NCI-H82 (cell line): ENCODE measurements at places on chromosomes 2 and 18.
A peak's percentile ranks its signal among the peaks of the same experiment; 100 is the strongest.

- no peak for DNase-seq
Measured at GRCh38 chr2:27762951-27763906, 8.3 kb upstream of the MRPL33 start.

DNA sequence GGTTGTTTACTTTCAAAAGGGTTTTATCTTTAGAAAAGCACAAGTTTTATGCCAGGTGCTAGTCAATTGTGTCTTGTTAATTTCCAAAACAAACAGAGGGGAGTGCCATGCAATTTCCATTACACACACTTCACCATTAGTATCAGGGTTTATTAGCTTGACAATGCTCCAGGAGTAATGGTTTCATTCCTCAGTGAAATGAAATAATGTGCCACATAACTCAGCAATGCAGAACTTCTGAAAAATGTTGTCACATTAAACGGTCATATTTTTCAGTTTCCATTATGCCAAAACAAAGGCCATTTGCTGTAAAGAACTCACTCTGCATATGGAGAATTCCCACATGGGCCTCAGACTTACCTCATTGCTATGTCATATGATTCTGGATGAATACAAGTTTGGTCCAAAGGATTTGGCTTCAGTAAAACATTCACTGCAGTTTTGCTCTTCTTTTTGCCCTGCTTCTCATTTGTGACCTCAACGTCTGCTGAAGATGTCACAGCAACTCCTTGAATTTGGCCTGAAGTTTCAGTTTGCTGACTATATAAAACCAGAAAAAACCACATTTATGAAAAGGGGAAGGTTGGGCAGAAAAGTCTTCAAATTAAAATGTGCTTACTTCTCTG lies 198.2 kb downstream of the SRBD1 start:
- DNase-seq, result no peak

- peak; percentile 86 for DNase-seq
Measured at GRCh38 chr2:172931918-172932520, 143.6 kb upstream of the MAP3K20 start.

DNA sequence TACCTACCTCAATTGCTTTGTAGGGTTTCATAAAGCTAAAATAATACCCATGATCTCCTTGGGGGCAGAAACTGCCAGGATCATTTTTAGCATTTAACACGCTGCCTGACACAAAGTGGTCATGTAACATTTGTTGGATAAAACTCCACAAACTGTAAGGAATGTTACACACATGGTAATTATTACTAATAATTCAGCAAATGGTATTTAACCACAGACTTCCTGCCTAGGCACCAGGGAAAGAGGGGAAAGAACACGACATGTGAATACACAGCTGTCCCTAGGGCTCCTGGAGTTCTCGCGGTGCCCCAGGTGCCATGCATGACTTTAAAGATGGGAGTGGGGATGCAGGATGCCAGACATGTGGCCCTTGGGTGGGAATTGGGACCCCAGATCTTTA lies 43.5 kb downstream of the ASAP2 start:
- DNase-seq, result no peak

- DNase-seq, result no peak
Measured at GRCh38 chr2:138950486-138950885, 170.3 kb upstream of the NXPH2 start.

GRCh38 chr2:210169516-210170195 lies 1.6 kb downstream of the KANSL1L start:
- peak; percentile 15 for DNase-seq
